ENCODE measurements at places on chromosomes 6 and 20.

DNA sequence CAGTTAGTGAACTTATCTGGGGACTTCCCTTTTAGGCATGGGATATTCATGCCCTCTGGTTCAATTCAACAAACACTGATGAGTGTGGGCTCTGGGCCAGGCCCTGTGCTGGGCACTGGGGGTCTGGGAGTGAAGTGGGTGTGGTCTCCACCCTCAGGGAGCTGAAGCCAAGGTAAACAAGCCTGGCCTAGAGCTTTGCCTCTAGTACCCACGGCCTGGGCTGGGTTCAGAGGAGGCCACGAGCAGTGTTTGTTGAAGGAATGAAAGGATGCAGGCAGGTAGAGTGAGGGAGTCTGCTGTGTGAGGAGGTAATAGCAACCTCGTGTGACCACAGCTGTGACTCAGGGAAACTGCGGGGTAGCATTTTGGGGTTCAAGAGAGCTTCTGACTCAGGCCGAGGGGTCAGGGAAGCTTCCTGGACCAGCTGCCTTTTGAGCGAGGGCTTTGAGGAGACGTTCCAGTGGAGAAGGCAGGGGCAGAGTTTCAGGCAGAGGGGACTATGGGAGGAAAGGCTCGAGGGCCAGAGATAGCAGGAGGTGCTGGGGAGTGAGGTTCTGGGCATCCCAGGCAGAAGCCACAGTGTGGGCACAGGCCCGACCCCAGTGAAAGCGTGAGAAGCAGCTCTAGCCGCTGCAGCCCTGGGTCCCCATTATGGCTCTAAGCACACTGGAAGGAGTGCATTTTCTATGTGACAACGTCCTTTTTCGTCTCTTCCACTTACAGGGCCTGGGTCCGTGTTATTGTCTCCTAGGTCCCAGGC lies 5.6 kb downstream of the MYLK2 start:
- no peak for DNase-seq

DNA sequence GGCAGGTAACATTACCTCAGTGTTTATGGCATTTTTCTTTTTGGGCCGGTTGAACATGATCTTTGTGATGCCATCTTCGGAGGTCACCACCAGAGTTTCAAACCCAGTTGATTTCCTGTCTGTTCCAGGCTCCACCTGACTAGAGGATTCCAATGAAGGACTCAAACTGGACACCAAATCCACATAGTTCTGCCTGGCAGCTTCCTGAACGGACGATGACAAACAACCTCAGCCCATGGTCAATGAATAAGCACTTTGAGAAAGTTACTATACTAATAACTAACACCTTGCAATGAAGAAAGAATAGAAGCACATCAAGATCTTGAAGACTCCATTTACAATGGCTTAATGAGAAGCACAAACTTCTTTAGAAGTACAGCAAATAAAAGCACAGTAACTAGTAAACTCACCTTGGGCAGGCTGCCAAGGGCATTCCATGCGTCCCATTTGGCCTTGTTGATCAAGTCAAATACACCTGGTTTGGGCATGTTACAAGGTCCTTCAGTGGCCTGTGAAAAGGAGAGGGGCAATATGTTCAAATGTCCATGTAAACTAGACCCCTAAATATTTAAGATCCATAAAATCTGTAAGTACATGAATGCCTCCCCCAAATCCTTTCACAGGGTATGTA lies 4.9 kb downstream of the ECI2 start:
- no peak for DNase-seq

DNA sequence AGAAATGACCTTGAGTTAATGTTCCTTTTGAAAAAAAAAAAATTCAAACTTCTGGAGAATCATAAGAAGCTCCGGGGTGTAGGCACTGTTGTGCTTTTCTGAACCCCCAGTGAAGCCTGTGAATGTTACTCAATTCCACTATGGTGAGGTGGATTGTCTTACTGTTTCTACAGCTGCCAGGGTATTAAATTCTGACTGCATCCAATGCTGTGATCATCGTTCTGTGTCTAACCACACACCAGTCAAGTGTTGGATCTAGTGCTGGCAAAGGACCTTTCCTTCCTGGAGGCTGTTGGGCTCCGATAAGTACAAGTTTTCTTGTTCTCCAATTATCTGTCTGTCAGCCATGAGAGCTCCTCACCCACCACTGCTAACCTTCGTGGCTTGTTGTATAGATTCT lies 162.0 kb upstream of the EPHA7 start:
- DNase-seq = no peak

- no peak for DNase-seq
Measured at GRCh38 chr6:25279748-25280343, 672 bp downstream of the CARMIL1 start.

- no peak for DNase-seq
Measured at GRCh38 chr6:130752267-130752666, 74.9 kb upstream of the SMLR1 start.

GRCh38 chr6:134698228-134698627 lies 251.7 kb downstream of the ALDH8A1 start:
- DNase-seq = no peak

DNA sequence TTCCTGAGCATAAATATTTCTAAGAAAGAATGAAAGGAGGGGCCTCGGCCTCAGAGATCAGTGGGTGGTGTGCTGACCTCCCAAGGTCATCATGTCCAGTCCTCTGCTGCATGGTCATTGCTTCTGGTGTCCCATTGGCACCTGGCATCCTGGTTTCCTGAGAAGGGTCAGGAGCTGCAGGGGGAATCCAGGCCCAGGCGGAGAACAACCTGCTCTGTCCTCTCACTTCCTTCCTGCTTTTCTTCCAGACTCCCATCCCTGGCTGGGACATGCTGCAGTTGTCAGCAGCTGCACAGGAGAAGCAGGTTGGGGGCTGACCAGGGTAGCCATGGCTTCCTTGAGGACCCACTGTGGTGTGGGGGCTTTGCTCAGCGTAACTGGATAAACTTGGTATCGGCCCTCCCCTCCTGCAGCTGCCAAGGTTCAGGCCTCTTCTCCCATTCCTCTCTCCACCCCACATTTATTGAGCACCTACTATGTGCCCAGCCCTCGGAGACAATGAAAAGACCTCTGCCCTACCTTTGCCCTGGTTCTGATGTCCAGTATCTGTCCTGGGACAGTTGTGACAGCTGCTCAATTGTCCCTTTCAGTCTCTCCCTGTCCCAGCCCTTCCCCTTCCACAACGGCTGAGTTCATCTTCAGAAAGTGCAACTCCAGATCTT lies 155.2 kb downstream of the CEBPB start:
- no peak for DNase-seq

GRCh38 chr20:20709887-20710286 lies 2.6 kb downstream of the RALGAPA2 start:
- no peak for DNase-seq

GRCh38 chr6:157595768-157596167 lies 214.8 kb downstream of the ZDHHC14 start:
- DNase-seq = no peak

DNA sequence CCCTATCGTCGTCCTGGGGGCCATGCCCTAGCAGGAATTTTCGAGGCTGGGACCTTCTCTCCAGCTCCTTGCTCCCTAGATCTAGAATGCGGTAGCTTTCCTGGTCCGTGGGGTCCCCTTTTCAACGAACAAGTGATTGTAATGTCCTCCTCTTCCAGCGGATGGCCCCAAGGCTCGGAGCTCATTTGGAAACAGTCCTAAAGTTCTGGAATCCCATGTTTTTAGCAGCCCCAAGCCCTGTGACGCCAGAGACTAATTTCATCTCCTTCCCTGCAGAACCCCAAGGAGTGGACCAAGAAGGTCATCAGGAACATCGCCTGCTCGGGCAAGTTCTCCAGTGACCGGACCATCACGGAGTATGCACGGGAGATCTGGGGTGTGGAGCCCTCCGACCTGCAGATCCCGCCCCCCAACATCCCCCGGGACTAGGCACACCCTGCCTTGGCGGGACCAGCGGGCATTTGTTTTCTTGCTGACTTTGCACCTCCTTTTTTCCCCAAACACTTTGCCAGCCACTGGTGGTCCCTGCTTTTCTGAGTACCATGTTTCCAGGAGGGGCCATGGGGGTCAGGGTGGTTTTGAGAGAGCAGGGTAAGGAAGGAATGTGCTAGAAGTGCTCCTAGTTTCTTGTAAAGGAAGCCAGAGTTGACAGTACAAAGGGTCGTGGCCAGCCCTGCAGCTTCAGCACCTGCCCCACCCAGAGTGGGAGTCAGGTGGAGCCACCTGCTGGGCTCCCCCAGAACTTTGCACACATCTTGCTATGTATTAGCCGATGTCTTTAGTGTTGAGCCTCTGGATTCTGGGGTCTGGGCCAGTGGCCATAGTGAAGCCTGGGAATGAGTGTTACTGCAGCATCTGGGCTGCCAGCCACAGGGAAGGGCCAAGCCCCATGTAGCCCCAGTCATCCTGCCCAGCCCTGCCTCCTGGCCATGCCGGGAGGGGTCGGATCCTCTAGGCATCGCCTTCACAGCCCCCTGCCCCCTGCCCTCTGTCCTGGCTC lies 48.5 kb downstream of the PYGB start:
- DNase-seq = no peak

GRCh38 chr6:76942203-76942966 lies 520.9 kb downstream of the HTR1B start:
- DNase-seq = no peak

DNA sequence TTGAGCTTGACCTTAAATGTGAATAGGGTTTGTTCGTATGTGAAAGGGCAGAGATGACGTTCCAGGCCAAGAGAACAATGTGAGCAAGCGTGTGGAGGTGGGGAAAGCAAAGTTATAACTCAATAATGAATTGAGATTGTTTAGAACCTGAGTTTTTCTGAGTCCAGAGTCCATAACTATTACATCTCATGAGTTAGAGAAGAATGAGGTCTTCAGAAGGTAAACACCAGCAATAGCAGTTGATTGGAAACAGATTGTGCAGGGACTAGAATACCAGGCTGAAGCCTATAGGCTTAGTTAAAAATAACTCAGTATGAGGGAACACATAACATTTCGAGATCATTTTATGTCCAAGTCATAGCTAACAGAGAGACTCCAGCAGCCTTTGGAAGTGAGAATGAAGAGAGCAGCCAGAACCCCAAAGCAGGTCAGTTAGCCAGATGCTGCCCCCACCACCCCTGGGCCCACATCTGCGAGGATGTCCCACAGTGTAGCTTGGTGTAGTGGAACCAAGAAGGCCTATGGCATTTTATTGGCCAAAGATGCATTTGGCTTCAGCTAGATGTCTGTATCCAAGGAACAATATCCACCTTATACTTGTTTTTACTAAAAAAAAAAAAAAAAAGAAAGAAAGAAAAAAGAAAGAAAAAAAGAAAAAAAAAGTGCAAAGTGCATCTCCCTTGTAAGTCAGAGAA lies 121.7 kb downstream of the TNFRSF21 start:
- no peak for DNase-seq

- no peak for DNase-seq
Measured at GRCh38 chr20:8166730-8167129, 34.7 kb downstream of the PLCB1 start.

DNA sequence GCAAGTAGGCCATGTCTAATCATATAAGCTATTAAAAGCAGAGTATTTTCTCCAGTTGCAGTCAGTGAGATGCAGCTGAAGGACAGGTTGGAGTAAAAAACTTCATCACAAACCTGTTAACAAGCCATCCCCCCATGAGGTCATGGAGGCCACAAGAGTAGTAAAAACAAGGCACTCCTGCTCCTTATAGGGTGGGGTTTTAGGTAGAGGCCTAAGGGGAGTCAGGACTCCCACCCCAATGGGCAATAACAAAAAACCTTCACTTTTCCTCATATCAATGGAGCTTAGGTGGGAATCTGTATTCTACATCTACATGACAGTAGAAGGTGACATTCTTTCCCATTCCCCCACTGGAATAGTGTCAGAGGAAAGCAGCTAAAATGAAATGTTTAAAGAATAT lies 428.1 kb upstream of the KHDRBS2 start:
- no peak for DNase-seq

All from stimulated activated CD8-positive, alpha-beta memory T cell treated with anti-CD3 and anti-CD28 coated beads, Interleukin-15, amount 100 ng/mL, for 1 hour (primary cell).